Left renal cortex interstitium (tissue), 4 donors: ENCODE measurements at places on chromosomes 1 and 21.

DNA sequence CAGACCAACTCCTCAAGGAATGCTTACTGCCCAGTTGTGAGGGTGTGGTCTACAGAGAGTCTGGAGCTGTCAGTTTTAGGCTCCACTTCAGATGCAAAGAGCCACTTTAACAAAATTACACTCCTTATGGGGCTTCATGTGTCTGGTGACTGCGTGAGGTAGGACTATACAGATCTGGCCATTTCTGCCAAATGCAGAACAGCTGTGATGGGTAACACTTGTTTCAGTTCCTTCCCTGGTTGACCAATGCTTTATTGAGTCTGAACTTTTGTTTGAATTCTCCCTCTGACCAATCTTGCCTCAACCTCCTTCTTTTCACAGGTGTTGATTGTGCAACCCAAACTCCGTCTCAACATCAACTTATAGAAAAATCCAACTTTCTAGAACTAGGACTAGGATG lies 181.2 kb downstream of the OMA1 start:
- DNase-seq, result no peak

DNA sequence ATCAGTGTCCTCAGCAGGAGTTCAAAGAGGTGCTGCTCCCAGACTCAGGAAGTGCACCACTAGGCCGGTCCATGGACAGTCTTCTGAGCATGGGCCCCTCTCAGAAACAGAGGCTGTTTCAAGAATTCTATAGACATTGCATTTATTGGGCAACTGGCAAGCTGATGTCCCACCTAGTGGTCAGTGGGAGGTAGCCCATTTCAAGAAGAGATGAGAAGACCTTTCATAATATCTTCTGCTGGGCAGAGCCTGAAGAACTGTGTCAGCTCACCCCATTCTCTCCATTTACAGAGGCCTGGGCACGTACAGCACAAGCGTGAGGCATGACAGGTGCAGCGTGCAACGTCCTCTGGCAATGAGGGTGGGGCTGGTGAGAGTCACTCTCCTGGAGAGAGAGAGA lies 216.0 kb downstream of the DYRK1A start:
- DNase-seq, result peak; percentile 37

GRCh38 chr1:25989440-25990234 lies 8.2 kb downstream of the PAFAH2 start:
- DNase-seq, result no peak

GRCh38 chr1:7229186-7229585 lies 443.9 kb downstream of the CAMTA1 start:
- no peak for DNase-seq

DNA sequence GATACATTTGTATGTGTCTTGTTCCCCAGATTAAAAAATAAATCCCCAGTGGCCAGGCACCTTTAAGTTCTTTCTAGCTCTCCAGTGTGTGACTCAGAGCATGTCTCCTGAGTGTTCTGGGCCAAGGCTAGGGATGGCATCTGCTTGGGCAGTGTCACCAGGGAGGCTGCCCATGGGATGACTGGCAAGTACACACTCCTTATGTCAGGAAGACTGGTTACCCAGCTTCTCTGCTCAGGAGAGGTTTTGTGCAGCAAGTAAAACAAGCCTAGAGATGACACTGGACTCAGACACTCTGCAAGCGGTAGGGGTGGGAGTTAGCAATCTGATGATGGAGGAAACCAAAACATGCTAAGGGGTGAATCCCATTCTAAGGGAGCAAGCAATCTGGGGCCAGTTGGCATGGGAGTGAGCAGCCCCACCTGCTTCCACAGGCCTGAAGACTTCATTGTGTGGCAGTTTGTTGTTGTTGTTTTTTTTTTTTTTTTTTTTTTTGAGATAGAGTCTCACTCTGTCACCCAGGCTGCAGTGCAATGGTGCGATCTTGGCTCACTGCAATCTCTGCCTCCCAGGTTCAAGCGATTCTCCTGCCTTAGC lies 137.1 kb downstream of the EDEM3 start:
- DNase-seq, result no peak

GRCh38 chr1:15384301-15384901 lies 25.3 kb upstream of the EFHD2 start:
- DNase-seq, result no peak

GRCh38 chr1:233105225-233105624 lies 154.8 kb downstream of the NTPCR start:
- no peak for DNase-seq

DNA sequence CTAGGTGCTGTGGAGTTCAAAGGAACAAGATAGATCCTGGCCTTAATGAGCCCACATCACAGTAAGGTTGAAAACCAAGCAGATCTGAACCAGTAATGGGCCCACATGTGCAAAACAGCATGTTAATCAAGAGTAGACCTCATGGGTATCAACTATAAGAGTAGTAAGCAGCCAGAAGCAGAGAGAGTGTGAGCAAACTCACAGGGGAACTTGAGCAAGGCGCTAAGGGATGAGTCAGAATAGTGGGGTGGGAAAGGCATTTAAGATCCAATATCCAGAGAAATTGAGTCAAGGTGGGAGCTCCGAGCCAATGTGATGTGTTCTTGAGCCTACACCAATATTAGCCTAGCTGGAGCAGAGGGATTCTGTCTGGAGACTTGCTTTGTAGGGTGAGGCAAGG lies 52.4 kb upstream of the GJA5 start:
- no peak for DNase-seq

DNA sequence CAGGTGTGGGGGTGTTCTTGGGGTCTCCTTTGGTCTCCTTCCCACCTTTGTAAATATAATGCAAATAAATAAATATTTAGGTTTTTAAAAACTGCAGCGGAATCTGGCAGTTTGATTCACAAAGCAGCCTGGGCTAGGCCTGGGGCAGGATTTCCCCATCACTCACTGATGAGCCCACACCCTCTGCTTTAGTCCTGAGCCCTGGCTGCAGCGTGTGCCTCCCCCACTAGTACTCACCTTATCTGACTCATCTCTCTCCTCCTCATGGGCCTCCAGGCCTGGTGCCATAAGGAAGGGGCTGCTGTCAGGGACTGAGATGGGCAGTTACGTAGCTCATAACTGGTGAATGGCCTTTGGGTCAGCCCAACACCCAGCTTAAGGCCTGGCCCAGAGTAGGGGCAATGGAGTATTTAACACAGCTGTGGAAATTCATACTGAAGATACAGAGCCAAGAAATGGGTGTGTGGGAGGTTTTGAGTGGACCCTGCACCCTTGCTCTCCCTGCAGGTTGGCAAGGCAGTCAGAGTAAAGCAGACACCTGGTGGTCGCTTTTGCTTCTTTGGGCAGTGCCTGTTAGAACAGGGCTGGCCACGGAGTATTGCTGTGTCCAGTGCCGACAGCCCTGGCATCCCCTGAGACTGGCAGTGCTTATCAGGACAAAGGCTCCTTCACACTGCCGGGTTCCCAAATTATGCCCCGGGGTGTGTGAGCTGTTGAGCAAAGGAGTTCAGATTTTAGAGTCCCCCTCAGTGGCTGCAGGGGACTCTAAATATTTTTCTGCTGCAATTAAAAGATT lies 39.7 kb downstream of the AZIN2 start:
- no peak for DNase-seq

- no peak for DNase-seq
Observed at GRCh38 chr1:35448344-35448801, 108.8 kb downstream of the KIAA0319L start.

DNA sequence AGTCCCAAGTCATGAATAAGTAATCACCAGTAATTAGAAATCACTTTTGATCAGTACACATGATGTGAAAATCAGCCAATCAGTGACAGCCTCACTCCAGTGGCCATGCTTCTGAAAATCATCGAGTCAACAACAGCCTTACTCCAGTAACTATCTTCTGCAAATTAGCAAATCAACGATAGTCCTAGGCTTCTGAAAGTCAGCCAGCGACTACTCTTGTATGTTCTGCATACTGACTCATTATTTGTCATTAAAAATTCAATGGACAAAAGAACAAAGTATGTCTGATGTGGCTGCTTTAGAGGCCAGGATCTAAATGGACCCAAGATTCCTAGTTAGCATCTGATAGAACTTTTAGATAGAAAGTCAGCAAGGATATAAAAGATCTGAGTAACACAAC lies 102.5 kb downstream of the GPR52 start:
- no peak for DNase-seq

DNA sequence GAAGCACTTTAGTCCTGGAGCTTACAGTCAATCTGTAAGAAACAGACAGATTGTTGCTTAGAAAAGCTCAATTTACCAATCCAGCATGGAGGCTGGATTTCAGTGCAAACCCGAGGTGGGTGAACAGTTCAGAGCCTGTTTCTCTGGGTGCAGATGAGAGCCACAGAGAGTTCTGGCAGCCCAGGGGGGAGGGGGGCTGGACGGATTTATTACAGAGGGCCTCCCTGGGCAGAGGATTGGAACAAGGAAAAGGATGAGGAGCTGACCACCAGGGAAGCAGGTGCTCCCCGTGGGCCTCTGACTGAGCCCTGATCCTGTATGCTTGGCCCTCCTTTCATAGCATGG lies 38.0 kb upstream of the EPS8L3 start:
- no peak for DNase-seq

- no peak for DNase-seq
Observed at GRCh38 chr1:57381871-57382270, 42.0 kb downstream of the DAB1 start.

- no peak for DNase-seq
Observed at GRCh38 chr1:222006715-222007114, 264.8 kb upstream of the DUSP10 start.

DNA sequence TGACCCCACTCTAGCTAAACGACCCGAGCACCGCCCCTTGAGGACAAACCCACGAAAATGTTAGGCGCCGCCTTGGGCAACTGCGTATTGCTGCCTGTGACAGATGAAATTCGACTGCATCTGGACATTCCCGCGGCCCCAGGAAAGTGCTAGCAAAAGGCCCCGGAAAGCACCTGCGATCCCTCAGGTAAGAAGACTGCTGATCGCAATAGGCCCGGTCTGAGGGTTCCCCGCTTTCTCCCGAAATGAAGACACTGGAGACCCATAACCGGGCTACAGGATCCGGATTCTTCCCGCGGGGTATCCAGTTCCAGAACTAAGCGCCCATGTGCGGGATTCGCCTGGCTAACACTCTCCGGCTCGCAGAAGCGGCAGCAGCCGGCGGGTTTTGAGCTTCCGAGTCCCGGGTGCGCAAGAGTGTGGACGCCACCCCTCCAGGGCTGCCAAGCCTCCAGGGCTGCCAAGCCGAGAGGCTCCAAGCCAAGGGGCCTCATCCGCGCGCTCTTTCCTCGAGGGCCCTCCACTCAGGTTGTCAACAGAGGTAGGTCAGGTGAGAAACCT lies 157.9 kb upstream of the NBPF11 start:
- no peak for DNase-seq

DNA sequence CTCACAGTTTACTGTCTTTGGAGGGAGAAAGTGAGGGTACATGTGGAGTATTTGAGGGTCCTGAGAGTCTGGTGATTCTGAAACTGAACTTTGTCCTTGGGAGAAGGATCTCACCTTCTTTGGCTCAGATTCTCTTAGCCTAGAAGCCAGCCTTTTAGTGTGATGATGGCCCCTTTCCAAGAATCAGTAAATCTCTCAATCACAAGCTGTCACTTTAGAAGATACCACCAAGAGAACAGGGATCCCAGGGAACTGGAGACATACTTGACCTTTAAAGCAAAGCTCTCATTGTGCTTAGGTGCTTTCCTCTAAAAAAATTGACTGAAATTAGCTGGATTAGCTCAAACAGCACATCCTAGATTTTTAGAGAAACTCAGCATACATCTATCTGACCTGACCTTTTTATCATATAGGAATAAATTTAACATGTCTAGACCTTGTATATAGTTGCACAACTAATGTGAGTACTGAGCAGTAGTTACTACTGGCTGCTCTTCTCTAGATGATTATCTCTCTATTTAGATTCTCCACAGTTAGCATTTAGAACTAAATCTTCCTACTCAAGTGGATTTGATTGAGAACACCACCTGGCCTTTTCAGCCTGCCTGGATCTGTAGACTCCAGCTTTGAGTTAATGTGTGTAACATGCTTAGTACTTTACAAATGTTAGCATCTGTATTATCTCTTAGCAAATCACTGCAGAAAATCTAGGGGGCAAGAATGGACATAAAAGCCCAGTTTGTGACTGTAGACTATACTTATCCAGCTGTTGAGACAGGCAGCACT lies 157.7 kb downstream of the MAST2 start:
- DNase-seq, result no peak

DNA sequence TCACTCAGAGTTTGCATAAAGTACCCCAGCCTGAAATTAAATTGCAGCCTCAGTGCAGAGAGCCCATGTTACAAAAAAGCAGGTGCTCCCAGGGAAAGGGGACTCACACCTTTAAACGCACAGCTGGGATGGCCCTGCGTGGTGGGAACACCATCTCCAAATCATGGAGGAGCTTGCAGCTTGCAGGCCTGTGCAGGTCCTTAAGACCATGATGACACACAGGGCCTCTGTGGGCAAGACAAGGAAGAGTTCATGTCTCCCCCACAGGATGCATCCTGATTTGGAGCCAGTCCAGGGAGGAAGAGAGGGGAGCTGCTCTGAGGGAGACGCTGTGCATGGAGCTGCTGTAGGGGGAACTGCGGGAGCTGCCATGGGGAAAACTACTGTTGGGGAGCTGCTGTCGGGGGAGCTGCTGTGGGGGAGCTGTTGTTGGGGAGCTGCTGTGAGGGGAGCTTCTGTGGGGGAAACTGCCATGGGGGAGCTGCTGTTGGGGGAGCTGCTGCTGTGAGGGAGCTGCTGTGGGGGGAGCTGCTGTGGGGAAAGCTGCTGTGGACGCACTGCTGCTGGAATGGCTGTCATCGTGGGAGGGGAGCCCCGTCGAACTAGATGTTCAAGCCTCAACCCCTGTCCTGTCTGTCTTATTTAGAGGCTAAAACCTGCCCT lies 113.9 kb downstream of the MATN1 start:
- DNase-seq, result no peak

DNA sequence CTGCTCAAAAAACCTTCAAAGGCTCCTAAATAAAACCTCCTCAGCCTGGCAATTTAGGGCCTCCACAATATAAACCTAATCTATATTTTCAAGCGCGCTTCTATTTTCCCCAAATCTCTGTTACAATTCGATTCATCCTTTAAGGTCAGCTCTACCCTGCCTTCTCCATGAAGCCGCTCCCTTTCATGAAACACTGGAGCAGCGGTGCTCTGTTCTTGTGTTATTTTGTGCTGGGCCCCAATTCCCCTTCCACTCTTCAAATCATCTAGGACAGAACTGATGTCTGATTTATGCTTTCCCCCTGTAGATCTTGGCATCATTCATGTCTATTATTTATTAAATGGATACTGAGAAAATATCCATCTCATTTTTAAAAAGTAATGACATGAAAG lies 6.9 kb downstream of the ERRFI1 start:
- no peak for DNase-seq

GRCh38 chr1:81307786-81308185 lies 492.9 kb upstream of the ADGRL2 start:
- DNase-seq, result no peak

GRCh38 chr1:102942324-102942723 lies 166.0 kb downstream of the COL11A1 start:
- DNase-seq, result no peak

GRCh38 chr1:178407655-178408054 lies 89.1 kb downstream of the CLEC20A start:
- no peak for DNase-seq
